ENCODE measurements at places on chromosomes 2 and 18. TPM values are rescaled to one million over a fixed set of nuclear protein-coding genes. Genes with fewer than 3 reads are reported as not detected.

LYPD1 gene
- 0.14 TPM for total RNA-seq

RGPD3 gene
- 0.34 TPM for total RNA-seq

SKOR2 gene
- total RNA-seq: not detected

TMEM17 gene
- 1.7 TPM for total RNA-seq

IL36A gene
- 1.0 TPM for total RNA-seq

AFTPH gene
- 87.1 TPM for total RNA-seq

SLC8A1 gene
- total RNA-seq: 7.2 TPM
